Right cardiac atrium (tissue), 5 donors: ENCODE measurements at places on chromosomes 16 and 17. TPM values are rescaled to one million over a fixed set of nuclear protein-coding genes. Genes with fewer than 3 reads are reported as not detected.

DNA sequence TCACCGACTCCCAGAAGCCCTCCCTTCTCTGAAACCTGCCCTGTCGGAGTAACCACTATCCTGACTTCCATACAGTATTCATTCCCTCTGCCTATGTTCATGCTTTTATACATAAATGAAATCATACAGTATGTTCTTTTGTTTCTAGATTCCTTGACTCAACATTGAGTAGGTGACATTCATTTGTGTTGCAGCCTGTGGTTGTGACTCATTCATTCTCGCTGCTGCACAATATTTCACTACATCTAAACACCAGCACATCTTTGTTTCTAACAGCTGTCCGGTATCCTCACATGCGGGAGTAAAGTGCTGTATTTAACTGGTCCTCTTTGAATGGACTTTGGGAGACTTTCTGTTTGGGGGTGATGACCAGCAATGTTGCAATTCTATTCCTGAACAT is 135.0 kb upstream of the FOXF1 start:
- no peak for DNase-seq

DNA sequence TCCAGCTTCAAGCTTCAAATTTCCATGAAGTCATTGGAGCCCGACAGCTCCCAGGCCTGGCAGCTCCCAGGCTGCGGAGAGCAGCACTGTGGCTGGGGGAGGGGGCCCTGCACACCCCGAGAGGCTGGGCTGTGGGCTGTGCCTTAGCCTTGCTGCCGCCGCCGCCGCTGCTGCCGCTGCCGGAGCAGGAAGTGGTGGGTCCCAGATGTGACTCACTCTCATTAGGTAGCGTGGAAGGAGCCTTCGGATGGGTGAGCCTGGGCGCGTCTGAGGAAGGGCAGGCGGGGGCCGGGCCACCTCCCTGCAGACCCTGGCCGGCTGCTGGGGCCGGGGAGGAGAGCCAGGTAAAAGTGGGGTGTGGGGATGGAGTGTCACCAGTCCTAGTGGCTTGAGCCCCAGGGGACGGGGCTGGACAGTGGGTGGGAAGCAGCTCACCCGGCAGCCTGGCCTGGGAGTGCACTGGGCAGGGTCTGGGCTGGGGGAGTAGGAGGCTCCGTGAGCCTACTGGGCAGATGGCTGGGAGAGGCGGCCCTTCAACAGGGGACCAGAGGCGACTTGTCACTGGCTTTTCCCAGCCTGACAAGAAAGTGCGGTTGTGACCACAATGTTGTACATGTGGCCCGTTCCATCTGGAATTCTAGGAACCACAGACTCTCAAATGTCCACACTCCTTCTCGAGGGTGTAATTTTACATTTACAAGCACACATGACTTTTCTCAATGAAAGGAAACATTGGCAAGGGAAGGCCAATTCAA is at the start of gene ADCY7:
TSS of gene ADCY7 (plus strand) at position 215 of the 755 bp plus-strand sequence. CDS start 21,629 bp downstream, outside the sequence.
- peak; percentile 93 for DNase-seq

- DNase-seq = no peak
Measured at GRCh38 chr16:4487955-4488498, 11.8 kb downstream of the HMOX2 start.

GRCh38 chr16:12680531-12680930 is 123.2 kb downstream of the CPPED1 start:
- no peak for DNase-seq

ARL17B gene
- 12.0 TPM for total RNA-seq

DNA sequence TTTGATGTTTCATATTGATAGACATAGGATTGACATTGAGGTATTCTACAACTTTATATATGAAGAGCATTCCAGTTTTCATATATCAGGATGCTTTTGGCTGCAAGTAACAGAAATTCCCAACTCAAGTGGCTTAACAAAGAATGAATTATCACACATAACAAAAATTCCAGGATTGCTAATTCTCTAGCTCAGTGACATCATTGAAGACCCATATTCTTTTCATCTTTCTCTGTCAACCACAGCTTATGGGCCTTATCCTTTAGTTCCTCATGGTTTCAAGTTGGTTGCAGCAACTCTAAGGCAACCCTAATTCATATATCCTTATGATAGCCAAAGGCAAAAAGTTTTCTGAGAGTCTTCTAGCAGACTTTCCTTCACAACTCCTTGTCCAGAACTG is 91.5 kb upstream of the HAS3 start:
- DNase-seq = no peak

ZNF287 gene
- total RNA-seq = 12.5 TPM

XPO6 gene
- 32.2 TPM for total RNA-seq

DNA sequence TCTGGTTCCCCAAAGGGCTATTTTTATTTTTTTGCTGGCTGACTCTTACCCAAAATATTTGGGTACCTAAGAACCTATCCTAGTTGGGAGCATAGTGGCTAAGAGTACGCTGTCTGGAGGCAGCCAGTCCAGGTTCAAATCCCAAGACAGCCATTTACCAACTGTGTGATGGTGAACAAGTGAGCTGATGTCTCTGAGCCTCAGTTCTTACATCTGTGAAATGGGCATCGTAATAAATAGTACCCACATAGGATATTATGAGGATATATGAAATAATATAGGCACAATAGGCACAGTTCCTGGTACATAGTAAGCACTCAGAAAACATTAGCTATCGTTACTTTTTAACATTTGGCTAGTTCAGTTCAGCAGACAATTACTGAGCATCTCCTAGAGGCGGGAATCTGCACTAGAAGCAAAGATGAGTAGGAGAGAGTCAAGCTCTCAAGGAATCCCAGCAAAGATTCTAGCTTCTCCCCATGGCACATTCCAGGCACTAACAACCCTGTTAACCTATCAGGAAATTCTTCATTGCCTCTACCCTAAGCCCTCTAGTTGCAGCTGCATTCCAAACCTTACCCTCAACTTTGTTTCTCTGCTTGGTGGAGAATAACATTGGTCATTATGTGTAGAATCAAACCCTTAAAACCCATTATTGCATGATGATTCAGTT is 31.6 kb downstream of the GPR139 start:
- DNase-seq = no peak

DNA sequence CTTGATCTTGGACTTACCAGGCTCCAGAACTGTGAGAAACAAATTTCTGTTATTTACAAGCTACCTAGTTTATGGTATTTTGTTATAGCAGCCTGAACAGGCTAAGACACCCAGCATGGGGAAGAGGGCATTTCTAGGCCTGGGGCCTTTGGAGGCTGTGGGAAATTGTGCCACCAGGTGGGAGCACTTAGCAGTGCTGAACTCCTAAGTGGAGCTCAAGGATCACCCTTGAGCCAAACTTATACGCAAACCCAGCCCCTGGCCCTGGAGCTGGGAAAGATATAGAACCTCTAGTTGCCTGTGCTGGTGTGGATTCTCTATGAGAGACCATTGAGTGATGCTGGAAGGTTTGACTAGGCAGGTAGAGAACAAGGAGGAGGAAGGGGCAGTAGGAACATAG is 36.1 kb downstream of the MIS12 start:
- no peak for DNase-seq

SP2 gene
- 19.5 TPM for total RNA-seq

CEP112 gene
- 17.8 TPM for total RNA-seq

SLC47A2 gene
- total RNA-seq = not detected

DNA sequence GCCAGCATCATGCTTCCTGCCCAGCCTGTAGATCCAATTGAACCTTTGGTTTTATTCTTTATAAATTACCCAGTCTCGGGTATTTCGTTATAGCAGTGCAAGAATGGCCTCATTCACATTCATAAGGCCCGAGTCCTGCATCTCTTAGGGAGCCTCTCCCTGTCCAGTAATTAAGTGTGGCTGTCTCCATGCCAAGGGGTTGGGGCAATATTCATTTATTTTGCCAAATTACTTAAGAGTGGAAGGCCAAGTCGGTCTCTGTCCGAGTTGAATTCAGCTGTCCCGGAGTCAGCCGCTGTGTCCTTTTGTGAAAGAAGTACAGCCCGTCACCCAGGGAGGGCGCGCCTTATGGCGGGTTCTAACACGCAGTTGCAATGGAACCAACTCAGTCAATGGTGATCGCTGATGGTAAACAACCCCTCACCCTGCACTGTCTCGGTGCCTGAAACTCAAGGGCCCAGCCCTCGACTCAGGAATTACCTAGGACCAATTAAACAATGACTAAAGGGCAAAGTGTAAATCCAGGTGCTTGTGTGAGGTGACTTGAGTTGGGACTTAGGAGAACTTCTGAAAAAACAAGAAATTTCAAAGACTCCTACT is 22.2 kb downstream of the KIAA0513 start:
- peak; percentile 32 for DNase-seq

DNA sequence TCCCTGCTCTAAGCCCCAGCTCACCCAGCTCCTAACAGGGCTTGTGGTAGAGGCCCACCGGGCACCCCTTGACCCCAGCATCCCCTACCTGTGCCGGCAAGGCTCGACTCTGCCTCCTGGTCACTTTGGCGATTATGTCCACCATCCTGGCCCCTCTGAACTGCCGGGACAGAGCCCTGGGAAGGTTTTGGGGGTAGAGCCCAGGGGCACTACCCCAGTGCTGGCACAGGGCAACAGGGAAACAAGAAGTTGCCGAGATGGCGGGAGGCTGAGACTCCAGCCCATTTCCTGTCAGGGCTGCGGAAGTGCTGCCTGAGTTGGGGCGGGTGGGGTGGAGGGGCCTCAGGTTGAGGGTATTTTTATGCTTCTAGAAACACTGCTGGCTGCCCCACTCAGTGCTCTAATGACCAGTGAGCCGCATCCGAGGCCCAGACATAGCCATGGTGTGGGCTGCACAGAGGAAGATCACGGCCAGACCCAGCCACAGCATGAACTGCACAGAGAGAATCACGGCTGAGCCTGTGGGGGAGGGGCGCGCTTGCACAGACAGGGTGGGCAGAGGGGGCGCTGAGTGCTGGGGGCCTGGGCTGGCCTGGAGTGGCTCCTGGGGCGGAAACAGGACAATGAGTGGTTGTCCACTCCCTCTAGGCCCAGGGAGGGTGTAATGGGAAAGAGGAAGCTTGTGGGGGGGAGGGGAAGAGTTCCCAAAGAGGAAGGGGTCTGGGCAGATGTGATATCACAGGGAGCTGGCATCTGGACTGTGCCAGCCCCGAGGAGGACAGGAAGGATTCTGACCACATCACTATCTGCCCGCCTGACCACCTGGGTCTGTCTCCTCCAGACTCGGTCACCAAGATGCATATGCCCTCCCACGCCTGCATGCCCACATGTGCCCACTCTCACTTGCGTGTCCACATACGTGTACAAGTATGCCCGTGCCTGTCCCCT is 22.3 kb downstream of the ARHGAP27 start:
- peak; percentile 77 for DNase-seq

DNA sequence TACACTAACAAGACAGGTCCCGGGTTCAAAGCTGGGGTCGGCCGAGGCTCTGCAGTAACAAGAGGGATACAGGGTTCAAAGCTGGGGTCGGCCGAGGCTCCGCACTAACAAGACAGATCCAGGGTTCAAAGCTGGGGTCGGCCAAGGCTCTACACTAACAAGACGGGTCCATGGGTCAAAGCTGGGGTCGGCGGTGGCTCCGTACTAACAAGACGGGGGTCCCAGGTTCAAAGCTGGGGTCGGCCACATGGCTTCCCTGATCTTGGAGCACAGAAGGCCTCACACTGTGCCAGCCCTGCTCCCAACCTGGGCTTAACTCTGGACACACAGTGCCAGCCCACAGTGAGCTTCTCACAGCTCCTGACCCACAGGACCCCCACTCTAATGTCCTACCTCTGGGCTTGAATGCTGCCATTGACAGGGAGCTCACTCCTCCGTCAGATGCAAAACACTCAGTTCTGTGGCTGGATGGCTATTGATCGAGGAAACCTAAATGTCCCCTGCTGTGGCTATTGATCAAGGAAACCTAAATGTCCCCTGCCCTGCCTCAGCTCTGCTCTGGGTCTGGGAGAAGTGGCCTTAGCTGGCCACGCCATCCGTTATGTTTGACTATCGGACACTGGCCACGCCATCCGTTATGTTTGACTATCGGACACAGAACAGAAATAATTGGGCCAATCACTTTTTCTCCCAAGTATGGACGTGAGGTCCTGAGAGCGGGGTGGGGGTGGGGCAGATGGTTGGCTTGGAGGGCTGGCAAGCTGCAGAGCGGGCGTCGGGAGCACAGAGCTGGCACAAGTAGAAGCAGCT is 54.6 kb upstream of the DOC2B start:
- peak; percentile 7 for DNase-seq

GRCh38 chr16:57648581-57649442 is 19.3 kb upstream of the ADGRG3 start:
- peak; percentile 89 for DNase-seq

DNA sequence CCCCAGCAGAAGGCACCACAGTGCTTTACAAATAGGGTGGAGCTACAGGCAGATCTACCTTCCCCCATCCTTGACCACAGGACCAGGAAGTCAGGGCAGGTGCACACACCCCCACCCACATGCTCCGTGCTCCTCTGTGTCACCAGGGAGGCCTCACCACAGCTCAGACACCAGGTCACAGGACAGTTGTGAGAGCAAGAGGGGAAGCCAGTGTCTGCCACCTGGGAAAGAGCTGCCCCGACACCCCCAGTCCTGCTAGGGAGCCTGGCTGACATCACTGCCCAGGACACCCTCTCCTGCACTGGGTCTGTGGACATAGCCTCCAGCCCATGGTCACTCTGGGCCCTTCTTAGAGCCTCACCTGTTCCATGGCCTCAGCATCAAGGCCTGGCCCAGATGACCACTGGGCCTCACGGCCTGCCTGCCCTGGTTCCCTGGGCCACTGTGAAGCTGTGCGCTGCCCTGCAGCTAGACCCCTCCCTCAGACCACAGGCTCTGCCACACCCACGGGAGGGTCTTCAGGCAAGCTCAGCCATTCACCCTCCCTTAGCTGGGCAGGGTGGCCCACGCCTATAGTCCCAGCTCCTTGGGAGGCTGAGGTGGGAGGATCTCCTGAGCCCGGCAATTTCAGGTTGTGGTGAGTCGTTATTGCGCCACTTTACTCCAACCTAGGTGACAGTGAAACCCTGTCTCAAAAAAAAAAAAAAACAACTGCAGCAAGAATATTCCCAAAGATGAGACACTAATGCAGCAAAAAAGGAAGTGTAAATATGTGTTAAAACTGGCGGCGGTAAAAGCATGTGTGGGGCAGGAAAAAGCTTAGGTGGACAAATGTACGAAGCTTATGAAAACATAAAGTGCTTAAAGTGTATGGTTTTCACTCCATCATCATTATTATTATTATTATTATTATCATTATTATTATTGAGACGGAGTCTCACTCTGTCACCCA is 14.2 kb downstream of the POLR3K start:
- DNase-seq = no peak

- peak; percentile 73 for DNase-seq
Measured at GRCh38 chr17:39665642-39666224, 584 bp downstream of the TCAP start.

- DNase-seq = peak; percentile 63
Measured at GRCh38 chr16:74667255-74667700, 601 bp upstream of the RFWD3 start.

GRCh38 chr16:67999985-68000384 is 701 bp upstream of the DPEP2 start:
- no peak for DNase-seq

- no peak for DNase-seq
Measured at GRCh38 chr17:47844814-47845715, 4.0 kb upstream of the SCRN2 start.

- peak; percentile 67 for DNase-seq
Measured at GRCh38 chr17:42111871-42112551, 503 bp downstream of the DHX58 start.

TBC1D3L gene
- 6.3 TPM for total RNA-seq

GRCh38 chr16:84810518-84811273 is 9.1 kb upstream of the CRISPLD2 start:
- DNase-seq = no peak

SLC43A2 gene
- total RNA-seq = 6.7 TPM
